ENCODE measurements at places on chromosomes 13 and 19.

DNA sequence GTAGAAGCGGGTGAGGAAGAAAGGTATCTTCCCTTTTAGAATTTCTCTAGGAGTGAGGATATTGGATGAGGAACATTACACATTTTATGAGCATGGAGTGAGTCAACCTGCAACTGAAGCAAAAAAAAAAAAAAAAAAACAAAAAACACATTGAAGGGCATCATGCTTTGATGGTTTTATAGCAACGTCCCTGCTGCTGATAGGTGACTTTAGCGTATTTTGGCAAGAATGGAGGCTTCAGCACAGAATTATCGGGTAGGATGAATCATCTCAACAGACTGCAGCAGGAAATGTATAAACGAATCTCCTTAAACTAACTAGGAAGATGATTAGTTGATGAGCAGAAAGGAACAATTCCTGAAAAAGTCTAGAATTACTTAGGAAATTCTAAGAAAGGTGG lies 1359.6 kb upstream of the ATXN8OS start:
- DNase-seq = no peak

- DNase-seq = no peak
These were observed 220.9 kb upstream of the SOX21 start for GRCh38 chr13:94933230-94933751.

GRCh38 chr13:93224535-93224934 lies 2.1 kb upstream of the GPC6 start:
- no peak for DNase-seq

DNA sequence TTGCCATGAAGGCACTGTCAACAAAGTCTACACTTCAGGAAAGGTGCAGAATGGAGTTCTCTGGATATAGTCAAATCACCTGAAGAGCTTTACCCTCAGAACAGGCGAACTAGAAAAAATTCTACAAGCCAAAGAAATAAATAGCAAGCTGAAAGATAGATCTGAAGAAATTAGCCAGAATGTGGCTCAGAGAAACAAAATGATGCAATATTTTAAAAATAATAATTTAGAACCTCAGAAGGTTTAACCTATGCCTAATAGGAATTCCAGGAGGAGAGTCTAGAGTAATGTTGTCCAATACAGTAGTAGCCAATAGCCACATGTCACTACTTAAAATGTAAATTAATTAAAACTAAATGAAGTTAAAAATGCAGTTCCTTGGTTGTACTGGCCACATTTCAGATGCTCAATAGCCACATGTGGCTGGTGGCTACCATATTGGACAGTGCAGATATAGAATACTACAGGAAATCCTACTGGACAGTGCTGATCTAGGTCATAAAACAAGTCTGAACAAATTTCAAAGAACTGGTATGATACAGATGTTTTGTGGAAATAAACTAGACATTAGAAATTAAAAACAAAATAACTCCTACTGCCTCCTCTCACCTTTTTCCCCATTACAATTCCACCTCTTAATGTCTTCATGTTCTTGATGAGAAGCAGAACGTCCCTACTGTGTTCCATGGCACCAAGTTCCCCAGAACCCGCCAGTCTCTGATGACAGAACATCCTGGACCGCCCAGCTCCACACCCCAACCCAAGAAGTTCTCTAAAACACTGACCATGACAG lies 679 bp upstream of the CDADC1 start:
- DNase-seq = no peak

DNA sequence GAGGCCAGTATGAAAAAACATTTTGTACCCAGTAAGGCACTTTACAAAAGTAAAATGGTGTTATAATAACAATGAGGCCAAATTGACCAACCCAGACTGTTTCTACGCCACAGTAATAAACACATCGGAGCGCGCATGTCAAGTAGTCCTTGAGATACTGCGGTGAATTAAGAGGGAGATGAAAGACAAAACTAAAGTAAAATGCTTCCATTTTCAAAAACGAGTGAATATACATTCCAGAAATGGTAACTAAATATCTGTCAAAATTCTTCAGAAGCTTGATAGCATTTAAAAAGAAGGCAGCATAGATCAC lies 19.0 kb downstream of the N4BP2L1 start:
- no peak for DNase-seq

DNA sequence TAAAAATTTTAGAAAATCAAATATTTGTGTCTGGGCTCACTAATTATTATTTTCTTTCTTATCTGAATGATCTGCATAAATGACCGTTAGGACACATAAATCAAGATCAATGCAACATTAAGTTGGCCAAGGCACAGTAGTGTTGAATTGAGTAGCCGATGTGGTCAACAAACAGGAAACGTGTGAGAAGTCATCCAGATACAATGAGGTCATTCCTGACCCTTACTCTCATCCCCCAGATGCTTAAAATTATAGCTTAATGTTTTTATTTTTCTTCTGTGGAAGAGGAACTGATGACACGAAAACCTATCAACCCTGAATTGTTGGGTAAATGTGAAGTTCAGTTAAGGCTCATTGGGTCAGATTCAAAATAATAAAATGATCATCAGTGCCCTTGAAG lies 222.9 kb downstream of the RFC3 start:
- no peak for DNase-seq

GRCh38 chr13:109654341-109655205 lies 131.8 kb downstream of the IRS2 start:
- no peak for DNase-seq

GRCh38 chr19:52258426-52258825 lies 11.0 kb upstream of the ZNF766 start:
- no peak for DNase-seq

DNA sequence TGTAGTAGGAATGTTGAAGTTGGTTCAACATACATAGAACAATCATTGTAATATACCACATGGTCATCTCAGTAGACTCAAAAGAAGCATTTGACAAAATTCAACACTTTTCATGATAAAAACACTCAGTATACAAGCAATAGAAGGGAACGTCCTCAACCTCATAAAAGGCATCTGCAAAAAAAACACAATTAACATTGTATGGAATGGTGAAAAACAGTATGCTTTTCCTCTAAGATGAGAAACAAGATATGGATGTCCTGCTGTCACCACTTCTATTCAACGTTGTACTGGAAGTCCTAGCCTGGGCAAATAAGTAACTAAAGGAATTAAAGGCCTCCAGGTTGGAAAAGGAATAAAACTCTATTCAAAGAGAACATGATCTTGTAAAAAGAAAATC lies 54.5 kb downstream of the FNDC3A start:
- no peak for DNase-seq

DNA sequence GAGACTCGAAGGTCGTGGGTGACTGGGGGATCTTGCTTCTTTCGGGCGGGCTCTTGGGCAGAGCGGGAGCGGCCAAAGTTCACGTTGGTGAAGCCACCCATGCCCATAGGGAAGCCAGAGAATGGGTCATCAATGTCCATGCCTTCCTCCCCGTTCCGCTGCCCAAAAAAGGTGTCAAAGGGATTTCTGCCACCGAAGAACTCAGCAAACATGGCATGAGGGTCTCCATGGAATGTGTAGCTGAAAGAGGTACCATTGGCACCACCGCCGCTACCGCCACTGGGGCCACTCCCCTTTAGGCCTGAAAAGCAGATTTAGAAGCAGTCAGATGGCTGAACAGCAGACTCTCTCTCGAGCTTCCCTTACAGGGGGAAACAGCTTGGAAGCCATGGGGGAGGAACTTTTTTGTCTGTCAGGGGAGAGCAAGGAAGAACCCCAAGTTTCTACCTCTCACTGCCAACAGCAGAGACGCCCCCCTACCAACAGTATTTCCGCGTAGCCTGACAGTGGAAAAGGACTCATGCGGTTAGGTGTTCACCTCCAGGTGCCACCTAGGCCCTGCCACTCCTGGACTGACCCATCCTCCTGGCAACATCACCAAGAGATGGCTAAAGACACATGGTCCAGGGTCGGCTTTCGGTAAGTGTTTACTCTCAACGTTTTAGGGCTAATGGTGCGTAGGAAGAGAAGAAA lies 1.3 kb downstream of the DNAJB1 start:
- DNase-seq = no peak

- no peak for DNase-seq
These were observed 138.7 kb downstream of the SIPA1L3 start for GRCh38 chr19:38045554-38046253.

DNA sequence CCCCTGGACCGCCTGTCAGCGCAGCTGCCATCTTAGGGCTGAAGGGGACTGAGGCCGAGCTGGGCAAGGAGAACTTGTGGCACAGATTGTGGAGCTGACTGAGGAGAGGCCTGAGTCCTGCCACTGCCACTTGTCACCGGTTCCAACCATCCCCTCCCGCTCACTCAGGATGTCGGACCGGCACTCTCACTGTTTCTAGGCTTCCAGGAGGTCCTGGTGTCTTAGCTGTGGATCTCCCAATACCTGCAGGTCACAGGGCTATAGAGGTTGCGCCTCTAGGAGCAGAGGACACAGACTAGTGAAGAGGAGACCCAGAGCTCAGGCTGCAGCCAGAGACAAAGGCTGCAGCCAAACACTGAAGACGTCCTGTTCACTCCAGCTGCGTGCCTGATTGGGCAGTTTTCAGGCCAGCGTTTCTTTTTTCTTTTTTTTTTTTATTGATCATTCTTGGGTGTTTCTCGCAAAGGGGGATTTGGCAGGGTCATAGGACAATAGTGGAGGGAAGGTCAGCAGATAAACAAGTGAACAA lies 15.3 kb upstream of the ZNF486 start:
- DNase-seq = no peak

DNA sequence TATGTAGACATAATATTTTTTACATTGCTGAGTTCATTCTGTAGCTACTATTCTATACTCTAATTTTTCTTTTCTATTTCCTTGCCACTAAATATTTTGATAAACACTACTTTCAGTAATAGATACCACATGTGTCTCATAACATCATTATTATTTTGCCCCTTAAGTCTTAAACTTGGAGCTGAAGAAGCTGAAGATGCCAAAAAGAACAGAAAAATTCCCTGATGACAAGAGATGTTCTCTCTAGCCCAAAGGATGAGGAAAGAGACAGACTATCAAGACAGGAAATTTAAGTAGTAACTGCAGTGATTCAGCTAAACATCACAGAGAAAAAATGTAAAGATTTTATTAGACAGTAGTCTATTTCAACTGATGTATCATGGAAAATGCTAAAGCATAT lies 322.0 kb upstream of the KLHL1 start:
- DNase-seq = no peak

- no peak for DNase-seq
These were observed 9.3 kb downstream of the MPND start for GRCh38 chr19:4352701-4353121.

DNA sequence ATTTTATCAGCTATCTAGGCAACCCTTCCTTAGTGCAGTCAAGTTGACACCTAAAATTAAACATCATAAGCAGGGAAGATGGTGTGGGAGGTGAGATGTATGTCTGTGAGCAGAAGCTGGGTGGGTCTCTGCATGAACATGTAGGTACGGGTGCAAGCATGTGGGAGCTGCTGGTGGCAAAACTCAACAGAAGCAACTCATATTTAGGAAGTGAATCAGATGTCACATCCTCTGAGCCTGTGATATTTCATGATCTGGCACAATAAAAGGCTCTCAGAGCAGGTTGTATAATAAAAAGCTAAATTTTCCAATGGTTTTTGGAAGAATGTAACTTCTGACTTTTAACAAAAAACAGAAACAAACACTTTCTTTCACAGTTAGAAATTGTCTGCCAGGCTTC lies 44.4 kb downstream of the C1QTNF9 start:
- no peak for DNase-seq

GRCh38 chr19:10044390-10044789 lies 31.1 kb downstream of the RDH8 start:
- DNase-seq = no peak

GRCh38 chr19:15122331-15123030 lies 15.3 kb downstream of the SYDE1 start:
- DNase-seq = no peak

GRCh38 chr13:30019648-30020626 lies 169.5 kb upstream of the UBL3 start:
- DNase-seq = no peak

DNA sequence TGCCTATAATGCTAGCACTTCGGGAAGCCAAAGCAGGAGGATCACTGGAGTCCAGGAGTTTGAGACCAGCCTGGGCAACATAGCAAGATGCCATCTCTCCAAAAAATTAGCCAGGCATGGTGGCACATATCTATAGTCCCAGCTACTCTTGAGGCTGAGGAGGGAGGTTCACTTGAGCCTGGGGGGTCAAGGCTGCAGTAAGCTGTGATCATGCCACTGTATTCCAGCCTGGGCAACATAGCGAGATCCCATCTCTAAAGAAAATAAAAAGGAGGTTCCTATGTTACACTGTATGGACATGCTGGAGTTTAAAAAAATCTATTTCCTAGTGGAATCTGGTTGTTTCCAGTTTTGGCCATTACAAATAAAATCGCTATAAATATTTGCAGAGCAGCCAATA lies 2.6 kb downstream of the CAB39L start:
- no peak for DNase-seq

- DNase-seq = no peak
These were observed 186.6 kb downstream of the TM9SF2 start for GRCh38 chr13:99687723-99688397.

GRCh38 chr19:48553676-48554384 lies 1.9 kb downstream of the SULT2B1 start:
- DNase-seq = no peak

DNA sequence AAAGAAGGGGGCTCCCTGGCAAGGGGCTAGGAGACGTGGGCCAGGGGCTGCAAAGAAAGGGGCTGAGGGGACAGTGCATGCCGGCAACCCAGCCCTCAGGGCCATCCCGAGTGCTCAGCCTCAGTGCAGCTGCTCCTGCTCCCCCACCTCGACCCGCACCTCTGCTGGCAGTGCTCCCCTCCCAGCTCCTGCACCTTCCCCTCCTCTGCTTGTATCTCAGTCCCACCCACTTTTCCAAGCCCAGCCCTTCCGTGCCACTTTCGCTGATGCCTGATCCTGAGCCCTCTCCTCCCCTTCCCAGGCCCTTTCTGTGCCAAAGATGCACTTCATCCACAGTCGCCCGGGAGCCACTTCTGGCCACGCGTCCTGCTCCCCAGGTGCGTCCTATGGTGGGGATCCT lies 69.9 kb upstream of the KCTD15 start:
- no peak for DNase-seq

- no peak for DNase-seq
These were observed 17.6 kb downstream of the TJP3 start for GRCh38 chr19:3725640-3726310.

Measured in T-helper 1 cell (primary cell).